Iris pigment epithelial cell (primary cell): ENCODE measurements at places on chromosomes 5 and 9.

- DNase-seq = no peak
Measured at GRCh38 chr5:151383011-151383410, 35.7 kb upstream of the SLC36A2 start.

- no peak for DNase-seq
Measured at GRCh38 chr5:57508211-57508610, 25.6 kb upstream of the ACTBL2 start.

DNA sequence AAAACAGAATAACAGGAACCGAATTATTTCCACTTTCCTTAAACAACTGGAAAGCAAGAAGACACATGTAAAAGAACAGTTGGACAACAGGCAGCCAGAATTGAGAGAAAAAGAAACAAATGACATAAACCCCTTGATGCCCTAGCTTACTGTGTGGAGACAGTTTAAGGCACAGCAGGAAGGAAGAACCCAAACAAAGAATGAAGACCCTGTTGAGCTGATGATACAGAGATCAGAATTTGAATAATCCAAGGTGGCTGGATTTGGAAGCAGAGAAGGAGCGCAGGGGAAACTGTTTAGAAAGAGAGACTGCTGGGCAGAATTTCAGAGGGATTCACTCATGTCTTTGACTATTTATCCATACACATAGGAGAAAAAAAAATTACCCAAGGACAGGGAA lies 316.3 kb upstream of the POU5F2 start:
- no peak for DNase-seq

- no peak for DNase-seq
Measured at GRCh38 chr5:7763621-7764072, 87.3 kb downstream of the CFAP90 start.

GRCh38 chr9:134554373-134555093 lies 87.1 kb upstream of the COL5A1 start:
- no peak for DNase-seq

DNA sequence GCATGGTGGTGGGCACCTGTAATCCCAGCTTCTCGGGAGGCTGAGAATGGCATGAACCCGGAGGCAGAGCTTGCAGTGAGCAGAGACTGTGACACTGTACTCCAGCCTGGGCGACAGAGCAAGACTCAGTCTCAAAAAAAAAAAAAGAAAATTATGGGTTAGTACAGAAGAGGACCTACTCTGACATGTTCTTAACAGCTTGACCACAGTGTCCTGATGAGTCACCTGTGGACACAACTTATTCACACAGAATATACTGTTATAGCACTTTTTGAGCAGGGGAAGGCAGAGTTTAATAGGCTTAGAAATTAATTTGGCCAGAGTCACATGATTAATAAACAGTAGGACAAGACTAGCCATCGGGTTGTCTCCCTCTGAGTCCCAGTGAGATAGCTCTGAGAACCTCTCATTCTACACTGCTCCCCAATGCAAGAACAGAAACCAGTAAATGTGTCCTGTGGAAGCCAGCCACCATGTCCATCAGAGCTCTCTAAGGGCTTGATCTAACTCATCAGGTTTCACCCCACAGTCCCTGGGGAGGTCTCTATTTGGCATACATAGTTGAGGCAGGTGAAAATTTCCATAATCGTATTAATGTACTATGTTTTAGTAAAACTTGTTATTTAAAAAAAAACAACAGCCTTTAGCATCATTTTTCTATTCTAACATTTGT lies 1077.9 kb upstream of the C9orf72 start:
- no peak for DNase-seq

GRCh38 chr5:158045696-158046095 lies 186.8 kb upstream of the CLINT1 start:
- no peak for DNase-seq
